ENCODE measurements at places on chromosomes 11 and 22.

- DNase-seq = no peak
These were observed 12.7 kb downstream of the MED15 start for GRCh38 chr22:20520093-20520511.

DNA sequence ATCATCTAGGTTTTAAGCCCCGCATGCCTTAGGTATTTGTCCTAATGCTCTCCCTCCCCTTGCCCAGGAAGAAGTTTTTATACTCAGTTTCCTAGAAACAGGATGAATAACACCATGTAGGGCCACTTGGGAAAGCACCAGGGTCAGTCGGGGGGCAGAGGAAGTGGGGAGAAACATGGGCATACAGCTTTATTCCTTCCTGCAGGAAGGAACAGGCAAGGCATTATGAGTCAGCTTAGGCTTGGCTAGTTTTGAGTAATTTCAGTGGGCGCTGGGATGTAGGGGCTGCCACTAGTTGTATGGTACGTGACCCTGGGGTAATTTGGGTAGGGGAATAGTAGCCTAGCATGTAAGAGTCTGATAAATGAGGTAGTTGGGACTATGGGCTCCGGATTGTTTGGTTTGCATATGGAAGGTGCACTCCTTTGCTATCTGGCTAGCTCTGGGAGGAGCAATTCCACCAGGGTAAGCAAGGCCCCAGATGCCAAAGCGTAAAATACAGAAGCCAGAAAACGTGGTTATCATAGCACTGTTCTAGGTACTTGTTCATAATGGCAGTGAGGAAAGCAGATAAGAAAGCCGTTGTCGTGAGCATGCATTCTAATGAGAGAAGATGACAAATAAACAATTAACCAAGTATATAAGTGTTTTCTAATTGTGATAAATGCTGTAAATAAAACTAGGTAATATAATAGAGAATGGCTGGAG is 24.8 kb downstream of the ACER3 start:
- no peak for DNase-seq

- DNase-seq = no peak
These were observed 906.1 kb upstream of the RAG2 start for GRCh38 chr11:37504060-37504611.

GRCh38 chr11:41660585-41660984 is 201.1 kb upstream of the LRRC4C start:
- DNase-seq = no peak

Data from osteocyte (in vitro differentiated cells).